Ovary (tissue), 10 donors: ENCODE measurements at places on chromosomes 11 and 22.

- H3K27me3 ChIP-seq, result no peaks in the 10 kb centered on the region
- H3K4me3 ChIP-seq, result no peak overlapping the region
- no peak overlapping the region for H3K27ac ChIP-seq
- peaks cover 19% of the 10 kb centered on the region for H3K4me1 ChIP-seq
- H3K36me3 ChIP-seq, result no peaks in the 10 kb centered on the region
- no peak for DNase-seq
These were observed 23.5 kb downstream of the MOB2 start for GRCh38 chr11:1463056-1463455.

GRCh38 chr22:45905924-45906865 is 70.8 kb downstream of the WNT7B start:
- H3K27ac ChIP-seq, result no peak overlapping the region
- no peak overlapping the region for H3K4me3 ChIP-seq
- peaks cover 8% of the 10 kb centered on the region for H3K4me1 ChIP-seq
- no peak for DNase-seq
- H3K27me3 ChIP-seq, result no peaks in the 10 kb centered on the region
- H3K36me3 ChIP-seq, result no peaks in the 10 kb centered on the region

GRCh38 chr11:111835665-111836064 is 35.7 kb downstream of the ALG9 start:
- H3K27me3 ChIP-seq, result no peaks in the 10 kb centered on the region
- H3K36me3 ChIP-seq, result no peaks in the 10 kb centered on the region
- no peak overlapping the region for H3K27ac ChIP-seq
- H3K4me1 ChIP-seq, result no peaks in the 10 kb centered on the region
- no peak overlapping the region for H3K4me3 ChIP-seq

GRCh38 chr11:1647901-1648652 is 18.5 kb downstream of the KRTAP5-5 start:
- no peaks in the 10 kb centered on the region for H3K36me3 ChIP-seq
- H3K4me3 ChIP-seq, result no peak overlapping the region
- no peaks in the 10 kb centered on the region for H3K4me1 ChIP-seq
- H3K27me3 ChIP-seq, result no peaks in the 10 kb centered on the region

DNA sequence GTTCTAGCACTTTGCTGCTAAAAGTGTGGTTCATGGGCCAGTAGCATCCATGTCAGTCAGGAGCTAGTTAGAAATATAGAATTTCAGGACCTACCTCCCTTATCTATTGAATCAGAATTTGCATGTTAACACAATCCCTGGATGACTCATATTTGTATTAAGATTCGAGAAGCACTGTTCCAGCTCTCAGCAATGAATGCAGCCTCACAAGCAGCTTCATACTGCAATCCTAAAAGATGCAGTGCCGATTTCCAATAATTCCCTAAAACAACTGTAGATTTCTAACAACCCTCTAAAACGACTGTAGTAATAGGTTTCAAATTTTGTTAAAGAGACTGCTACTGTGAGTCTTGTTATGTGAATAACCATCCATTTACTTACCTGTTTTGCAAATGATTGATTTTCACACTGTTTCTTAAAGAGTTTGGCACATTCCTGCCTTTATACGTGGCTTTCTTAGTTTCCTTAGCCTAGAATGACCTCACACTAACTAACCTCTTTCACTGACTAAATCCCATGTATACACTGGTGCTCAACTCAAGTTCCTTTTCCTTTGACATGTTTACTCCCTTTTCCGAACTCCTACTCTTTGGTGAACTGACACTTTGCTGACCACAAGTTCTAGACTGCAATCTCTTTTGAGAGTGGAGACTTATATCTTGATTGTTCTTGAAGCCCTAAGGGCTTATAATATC is 511.8 kb downstream of the METTL15 start:
- H3K27ac ChIP-seq, result no peak overlapping the region
- no peak overlapping the region for H3K4me3 ChIP-seq

GRCh38 chr11:124276081-124276480 is 19.9 kb downstream of the OR8G5 start:
- no peak for DNase-seq
- no peak overlapping the region for H3K27ac ChIP-seq
- no peaks in the 10 kb centered on the region for H3K4me1 ChIP-seq
- no peaks in the 10 kb centered on the region for H3K27me3 ChIP-seq

DNA sequence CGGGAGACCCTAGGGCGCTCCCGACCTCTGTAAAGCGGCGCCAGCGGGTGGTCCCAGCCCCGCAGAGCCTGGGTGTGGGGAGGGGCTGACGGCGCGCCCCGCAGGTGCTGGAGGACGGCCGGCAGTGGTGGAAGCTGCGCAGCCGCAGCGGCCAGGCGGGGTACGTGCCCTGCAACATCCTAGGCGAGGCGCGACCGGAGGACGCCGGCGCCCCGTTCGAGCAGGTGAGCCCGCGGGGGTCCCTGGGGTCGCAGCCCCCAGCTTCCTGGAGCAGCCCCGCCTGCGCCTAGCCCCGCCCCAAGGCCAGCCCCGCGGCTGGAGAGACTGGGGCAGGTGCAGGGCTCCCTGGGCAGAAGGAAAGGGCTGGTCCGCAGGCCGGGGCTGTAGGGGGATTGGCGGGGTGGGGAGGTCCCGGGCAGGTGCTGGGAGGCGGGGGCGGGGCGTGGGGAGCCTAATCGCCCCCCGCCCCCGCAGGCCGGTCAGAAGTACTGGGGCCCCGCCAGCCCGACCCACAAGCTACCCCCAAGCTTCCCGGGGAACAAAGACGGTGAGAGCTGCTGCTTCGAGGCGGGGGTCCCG is 19.7 kb downstream of the EPS8L2 start:
- H3K4me1 ChIP-seq, result peaks cover 21% of the 10 kb centered on the region
- H3K27ac ChIP-seq, result no peak overlapping the region
- no peaks in the 10 kb centered on the region for H3K36me3 ChIP-seq
- DNase-seq, result peak; percentile 46
- H3K27me3 ChIP-seq, result no peaks in the 10 kb centered on the region

DNA sequence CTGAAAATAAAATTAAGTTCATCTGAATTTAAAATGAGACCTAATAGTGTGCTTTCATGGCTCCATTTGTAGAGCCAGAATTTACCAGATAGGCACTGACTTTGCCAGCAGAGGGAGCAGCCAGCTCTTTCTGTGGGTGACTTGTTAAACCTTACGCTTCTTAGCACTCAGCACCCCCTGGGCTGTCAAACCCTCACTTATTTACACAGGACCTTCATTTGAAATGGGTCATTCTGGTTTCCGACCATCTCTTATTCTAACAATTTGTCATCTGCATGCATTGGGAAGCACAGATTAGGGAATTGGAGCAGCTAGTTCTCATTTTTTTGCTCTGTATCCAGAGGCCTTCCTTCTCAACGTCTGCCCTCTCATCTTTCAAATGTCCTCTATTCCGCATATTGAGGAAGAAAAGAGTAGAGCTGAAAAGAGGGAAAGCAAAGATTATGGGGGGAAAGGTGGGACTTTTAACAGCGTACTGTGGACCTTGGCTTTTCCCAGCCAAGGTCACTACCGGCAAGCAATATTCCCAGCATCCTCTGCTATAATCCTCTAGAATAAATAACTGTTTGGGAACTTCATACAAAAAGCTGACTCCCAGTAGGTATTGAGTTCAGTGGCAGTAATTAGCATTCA is 3.1 kb downstream of the ASRGL1 start:
- peaks cover 5% of the 10 kb centered on the region for H3K4me1 ChIP-seq
- no peaks in the 10 kb centered on the region for H3K36me3 ChIP-seq
- H3K27me3 ChIP-seq, result no peaks in the 10 kb centered on the region
- H3K4me3 ChIP-seq, result no peak overlapping the region

GRCh38 chr11:2156416-2157182 is 4.4 kb downstream of the INS start:
- no peak overlapping the region for H3K4me3 ChIP-seq
- H3K36me3 ChIP-seq, result no peaks in the 10 kb centered on the region
- DNase-seq, result peak; percentile 58
- H3K27ac ChIP-seq, result no peak overlapping the region
- peaks cover 1% of the 10 kb centered on the region for H3K4me1 ChIP-seq

- no peak for DNase-seq
- no peak overlapping the region for H3K4me3 ChIP-seq
- no peaks in the 10 kb centered on the region for H3K27me3 ChIP-seq
- no peak overlapping the region for H3K27ac ChIP-seq
- H3K4me1 ChIP-seq, result no peaks in the 10 kb centered on the region
- no peaks in the 10 kb centered on the region for H3K36me3 ChIP-seq
These were observed 148.2 kb downstream of the PARVA start for GRCh38 chr11:12525466-12526055.

DNA sequence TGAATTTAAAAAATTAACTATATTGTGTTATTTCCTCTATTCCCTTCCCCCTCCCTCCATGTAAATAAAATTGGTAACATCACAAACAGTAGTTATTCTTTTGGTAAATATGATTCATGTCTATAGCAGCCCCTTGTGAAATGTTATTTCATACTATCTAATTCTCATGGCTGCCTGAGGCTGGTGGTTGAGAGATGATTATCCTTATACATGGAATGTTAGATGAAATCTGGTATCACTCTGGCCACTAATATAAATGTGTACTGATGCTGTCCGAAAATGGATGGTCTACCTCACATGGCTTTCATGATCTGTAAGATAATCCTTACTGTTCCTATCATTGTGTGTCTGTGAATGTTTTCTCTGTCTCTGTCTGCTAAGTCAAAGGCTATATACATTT is 25.0 kb upstream of the EXPH5 start:
- DNase-seq, result no peak
- no peaks in the 10 kb centered on the region for H3K36me3 ChIP-seq
- no peak overlapping the region for H3K27ac ChIP-seq
- no peaks in the 10 kb centered on the region for H3K4me1 ChIP-seq

- no peaks in the 10 kb centered on the region for H3K36me3 ChIP-seq
- no peaks in the 10 kb centered on the region for H3K4me1 ChIP-seq
- no peak for DNase-seq
These were observed 262.8 kb upstream of the PLET1 start for GRCh38 chr11:112523477-112523876.

GRCh38 chr11:6433998-6434660 is 6.7 kb downstream of the HPX start:
- no peaks in the 10 kb centered on the region for H3K27me3 ChIP-seq
- H3K27ac ChIP-seq, result no peak overlapping the region

DNA sequence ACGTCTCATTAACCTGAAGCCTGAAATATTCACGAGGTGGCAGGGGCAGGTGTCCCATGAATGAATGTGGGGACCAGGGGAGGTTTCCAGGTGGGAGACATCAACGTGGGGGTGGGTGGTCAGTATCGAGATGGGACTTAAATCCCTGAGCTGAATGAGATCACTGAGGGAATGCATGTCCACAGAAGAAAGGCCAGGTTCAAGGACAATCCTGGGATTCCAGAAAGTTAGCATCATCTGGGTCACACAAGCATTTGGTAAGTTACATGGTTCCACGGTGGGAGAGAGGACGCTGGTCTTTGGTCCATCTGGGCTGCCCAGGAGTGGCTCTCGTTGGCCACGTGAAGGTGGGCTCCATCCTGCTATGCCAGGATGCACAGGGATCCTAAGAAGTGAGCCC is 22.7 kb upstream of the CCND1 start:
- H3K4me3 ChIP-seq, result no peak overlapping the region
- H3K27me3 ChIP-seq, result no peaks in the 10 kb centered on the region
- no peaks in the 10 kb centered on the region for H3K36me3 ChIP-seq
- DNase-seq, result no peak
- no peaks in the 10 kb centered on the region for H3K4me1 ChIP-seq

GRCh38 chr11:67347964-67348749 is 5.2 kb downstream of the POLD4 start:
- DNase-seq, result no peak
- peaks cover 9% of the 10 kb centered on the region for H3K4me1 ChIP-seq
- no peaks in the 10 kb centered on the region for H3K27me3 ChIP-seq
- no peak overlapping the region for H3K4me3 ChIP-seq

- no peaks in the 10 kb centered on the region for H3K4me1 ChIP-seq
- no peaks in the 10 kb centered on the region for H3K27me3 ChIP-seq
- H3K4me3 ChIP-seq, result no peak overlapping the region
- no peaks in the 10 kb centered on the region for H3K36me3 ChIP-seq
These were observed 601.8 kb downstream of the INSC start for GRCh38 chr11:15716550-15716949.

- no peaks in the 10 kb centered on the region for H3K36me3 ChIP-seq
- H3K27ac ChIP-seq, result no peak overlapping the region
- no peak overlapping the region for H3K4me3 ChIP-seq
- no peaks in the 10 kb centered on the region for H3K4me1 ChIP-seq
- H3K27me3 ChIP-seq, result no peaks in the 10 kb centered on the region
These were observed 7.0 kb downstream of the MAPK8IP2 start for GRCh38 chr22:50607659-50608020.

GRCh38 chr11:1171985-1172728 is 14.4 kb downstream of the MUC5AC start:
- no peak overlapping the region for H3K4me3 ChIP-seq
- no peaks in the 10 kb centered on the region for H3K4me1 ChIP-seq
- no peaks in the 10 kb centered on the region for H3K27me3 ChIP-seq
- no peak overlapping the region for H3K27ac ChIP-seq
- no peaks in the 10 kb centered on the region for H3K36me3 ChIP-seq
- no peak for DNase-seq

DNA sequence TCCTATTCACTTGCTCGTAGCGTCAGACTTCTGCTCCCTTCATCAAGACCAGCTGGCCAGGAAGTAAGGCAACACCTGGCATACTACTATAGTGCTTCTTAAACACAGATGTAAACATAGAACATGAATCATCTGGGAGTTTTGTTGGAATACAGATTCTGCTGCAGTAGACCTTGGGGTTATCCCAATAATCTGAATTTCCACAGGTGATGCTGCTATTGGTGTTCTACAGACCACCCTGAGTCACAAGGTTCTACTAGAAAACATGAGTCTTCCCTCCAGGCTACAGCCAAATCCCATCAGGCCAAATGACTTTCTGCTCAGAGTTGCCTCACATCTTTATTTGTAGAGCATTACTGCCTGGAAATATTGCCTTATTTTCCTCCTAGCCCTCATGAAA is 175.2 kb downstream of the NELL1 start:
- H3K4me1 ChIP-seq, result no peaks in the 10 kb centered on the region
- no peaks in the 10 kb centered on the region for H3K36me3 ChIP-seq
- no peaks in the 10 kb centered on the region for H3K27me3 ChIP-seq
- no peak overlapping the region for H3K4me3 ChIP-seq
- no peak overlapping the region for H3K27ac ChIP-seq
- DNase-seq, result no peak

- H3K36me3 ChIP-seq, result no peaks in the 10 kb centered on the region
- peak; percentile 34 for DNase-seq
- no peaks in the 10 kb centered on the region for H3K4me1 ChIP-seq
- no peaks in the 10 kb centered on the region for H3K27me3 ChIP-seq
- no peak overlapping the region for H3K27ac ChIP-seq
- H3K4me3 ChIP-seq, result no peak overlapping the region
These were observed 56.0 kb downstream of the GLYATL2 start for GRCh38 chr11:58788355-58789023.

DNA sequence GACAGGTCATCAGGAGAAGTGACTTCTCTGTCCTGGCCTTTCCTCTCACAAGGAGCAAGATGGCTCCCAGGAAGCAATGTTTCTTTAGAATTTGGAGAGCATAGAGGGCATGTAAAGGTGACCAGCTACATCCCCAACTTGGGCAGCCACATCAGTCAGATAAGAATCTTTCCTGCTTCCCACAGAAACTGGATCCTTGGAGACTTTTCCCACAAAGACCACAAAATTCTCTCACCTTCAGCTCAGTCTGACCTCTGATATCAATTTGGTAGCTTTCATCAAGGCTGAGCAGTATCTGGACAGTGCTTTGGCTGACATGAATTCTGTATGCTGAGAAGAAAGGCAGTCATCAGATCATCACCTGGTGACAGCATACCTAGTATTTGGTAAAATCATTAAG is 23.3 kb upstream of the LRRC32 start:
- no peaks in the 10 kb centered on the region for H3K4me1 ChIP-seq
- H3K36me3 ChIP-seq, result no peaks in the 10 kb centered on the region
- H3K4me3 ChIP-seq, result no peak overlapping the region
- no peaks in the 10 kb centered on the region for H3K27me3 ChIP-seq
- DNase-seq, result no peak
